ENCODE measurements at places on chromosomes 12 and 14.

DNA sequence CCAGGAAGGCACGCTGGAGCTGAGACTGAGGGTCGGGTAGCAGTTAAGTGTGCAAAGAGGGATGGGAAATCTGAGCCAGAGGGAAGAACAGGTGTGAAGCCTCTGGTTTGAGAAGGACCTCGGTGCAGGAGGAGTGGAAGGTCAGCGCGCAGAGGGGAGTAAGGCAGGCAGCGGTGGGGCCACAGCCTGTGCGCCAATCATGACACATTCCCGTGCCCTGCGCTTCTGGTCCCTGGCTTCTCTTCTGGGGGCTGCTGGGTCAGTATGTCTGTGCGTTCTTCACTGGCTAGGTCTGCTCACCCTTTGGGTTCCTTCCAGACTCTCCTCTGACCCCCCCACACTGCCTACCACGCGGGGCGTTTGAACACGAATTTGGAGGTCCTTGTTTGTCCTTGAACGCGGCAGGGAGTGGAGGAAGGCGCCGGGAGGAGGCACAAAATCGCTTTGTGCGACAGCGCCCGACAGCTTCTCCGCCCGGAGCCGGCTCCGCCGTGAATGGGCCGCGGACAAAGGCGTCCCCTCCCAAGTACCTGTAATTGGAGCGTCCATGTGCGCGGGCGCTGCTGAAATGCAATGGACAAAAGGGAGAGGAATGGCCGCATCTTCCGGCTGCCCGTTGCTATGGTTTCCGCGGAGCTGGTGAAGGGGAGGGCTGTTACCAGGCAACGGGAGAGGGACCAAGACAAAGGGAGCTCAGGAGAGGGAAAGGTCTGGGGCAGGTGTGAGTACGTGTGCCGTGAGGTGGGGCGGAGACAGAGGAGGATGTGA, 207.2 kb upstream of the SRRM4 start:
- no peak for DNase-seq

DNA sequence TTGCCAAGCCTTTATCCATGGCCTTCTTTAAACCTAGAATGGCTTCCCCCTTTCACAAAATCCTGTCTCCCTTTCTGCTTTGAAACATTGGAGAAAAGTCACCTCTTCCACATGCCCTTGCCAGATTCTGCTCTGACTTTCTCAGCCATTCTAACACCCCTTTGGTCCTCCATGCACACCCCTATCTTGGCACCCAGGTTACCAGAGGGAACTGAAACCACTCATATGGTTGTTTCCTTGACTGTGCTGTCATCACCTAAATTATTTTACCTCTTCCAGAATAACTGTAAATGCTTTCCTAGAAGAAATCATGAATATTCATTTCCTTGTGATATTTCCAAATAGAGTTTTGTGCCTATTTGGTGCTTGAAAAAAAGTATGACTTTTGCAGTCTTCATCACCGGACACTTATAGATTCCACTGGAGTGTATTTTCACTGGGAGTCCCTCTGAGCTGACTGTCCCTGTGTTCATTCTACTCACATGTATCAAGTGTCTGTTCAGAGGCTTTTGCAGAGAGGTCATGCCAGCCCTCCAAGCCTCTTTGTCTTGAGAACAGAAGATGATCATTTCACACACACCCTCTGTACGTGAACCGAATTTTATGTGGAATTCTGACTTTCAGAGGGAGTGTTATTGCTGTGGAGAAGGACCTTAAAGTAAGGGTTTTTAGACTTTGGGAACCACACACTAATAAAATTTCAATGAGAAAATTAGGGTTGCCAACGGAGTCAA, 74.1 kb downstream of the PLXNC1 start:
- no peak for DNase-seq

- no peak for DNase-seq
Observed at GRCh38 chr12:11152725-11153124, 18.3 kb upstream of the SMIM10L1 start.

DNA sequence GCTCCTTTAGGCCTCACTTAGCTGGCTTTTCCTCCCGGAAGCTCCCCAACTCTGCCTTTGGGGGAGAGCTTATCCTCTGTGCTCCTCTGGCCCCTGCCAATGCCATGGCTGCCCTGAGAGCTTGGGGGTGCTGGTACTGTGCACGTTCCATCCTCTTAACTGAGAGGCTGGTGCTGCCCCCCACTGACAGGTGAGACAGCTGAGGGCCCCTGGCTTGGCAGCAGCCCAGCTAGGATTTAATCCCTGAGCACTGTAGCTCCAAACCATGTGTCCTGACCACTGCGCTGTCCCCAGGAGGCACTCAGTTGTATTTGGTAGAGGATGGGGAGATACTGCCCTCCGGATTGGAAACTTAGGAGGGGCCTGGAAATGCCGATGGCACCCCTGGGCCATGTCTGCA, 46.1 kb downstream of the UBE3B start:
- no peak for DNase-seq

- no peak for DNase-seq
Observed at GRCh38 chr12:20232931-20233675, 135.2 kb upstream of the PDE3A start.

- no peak for DNase-seq
Observed at GRCh38 chr12:69170293-69170692, 69.1 kb upstream of the CPSF6 start.

DNA sequence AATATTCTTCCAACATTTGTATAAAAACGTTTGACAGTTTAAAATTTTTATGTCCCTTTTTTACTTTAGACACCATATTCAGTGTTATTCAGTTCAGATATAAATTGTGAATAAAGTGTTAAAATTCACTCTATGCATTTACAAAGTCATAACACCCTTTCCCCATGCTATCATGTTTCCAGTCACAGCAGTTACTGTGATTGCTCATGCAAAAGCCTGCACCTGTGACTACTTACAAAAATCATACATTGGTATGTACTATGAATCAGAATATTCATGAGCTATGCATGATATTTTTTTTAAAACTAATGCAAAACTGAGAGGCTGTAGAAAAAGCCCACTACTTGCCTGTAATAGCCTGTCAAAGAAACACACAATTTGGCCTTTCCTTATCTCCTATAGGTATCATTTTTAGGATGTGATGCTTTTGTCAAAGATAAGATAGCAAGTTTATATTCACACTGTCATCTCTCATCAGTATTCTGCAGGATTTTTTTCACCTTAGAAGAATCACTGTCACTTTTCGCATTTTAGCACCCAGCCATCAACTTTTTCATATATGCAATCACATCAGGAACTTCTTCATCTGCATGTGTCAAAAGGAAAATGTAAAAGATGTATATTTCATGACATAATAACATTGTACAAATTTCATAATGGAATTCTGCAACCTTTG, 443.2 kb downstream of the C12orf50 start:
- no peak for DNase-seq

- no peak for DNase-seq
Observed at GRCh38 chr14:104805326-104805678, 4.4 kb downstream of the ZBTB42 start.

- no peak for DNase-seq
Observed at GRCh38 chr14:68548194-68549076, 244.4 kb downstream of the ZFP36L1 start.

- no peak for DNase-seq
Observed at GRCh38 chr12:113845900-113846674, 120.0 kb downstream of the RBM19 start.

DNA sequence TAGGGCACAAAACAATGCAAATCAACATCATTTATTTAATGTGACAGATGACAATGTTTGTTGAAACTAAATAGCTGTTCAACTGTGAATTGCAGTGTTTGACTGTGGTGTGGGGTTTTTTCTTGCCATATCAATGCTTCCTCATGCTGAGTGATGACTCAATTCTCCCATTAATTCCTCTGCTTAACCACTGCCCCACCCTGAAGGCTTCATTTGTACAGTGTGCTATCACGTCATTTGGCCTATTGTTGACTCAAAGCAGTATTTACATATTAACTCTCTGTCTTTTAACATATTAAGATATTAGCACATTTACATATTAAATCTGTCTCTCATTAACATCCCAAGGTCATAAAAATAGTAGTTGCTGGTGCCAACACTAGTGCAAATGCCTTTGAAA, 164.8 kb upstream of the NRXN3 start:
- no peak for DNase-seq

DNA sequence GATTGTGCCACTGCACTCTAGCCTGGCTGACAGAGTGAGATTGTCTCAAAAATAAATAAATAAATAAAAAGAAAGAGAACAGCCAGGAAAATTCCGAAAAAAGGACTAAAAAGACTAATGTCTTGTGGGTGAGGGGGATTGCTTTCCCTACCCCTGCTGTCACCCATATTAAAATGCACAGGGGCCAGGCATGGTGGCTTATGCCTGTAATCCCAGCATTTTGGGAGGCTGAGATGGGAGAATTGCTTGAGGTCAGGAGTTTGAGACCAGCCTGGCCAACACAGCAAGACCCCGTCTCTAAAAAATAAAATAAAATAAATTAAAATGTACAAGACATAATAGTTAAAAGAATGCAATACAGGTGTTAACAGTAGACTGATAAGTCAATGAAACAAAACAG, 6.1 kb downstream of the DHRS1 start:
- no peak for DNase-seq

DNA sequence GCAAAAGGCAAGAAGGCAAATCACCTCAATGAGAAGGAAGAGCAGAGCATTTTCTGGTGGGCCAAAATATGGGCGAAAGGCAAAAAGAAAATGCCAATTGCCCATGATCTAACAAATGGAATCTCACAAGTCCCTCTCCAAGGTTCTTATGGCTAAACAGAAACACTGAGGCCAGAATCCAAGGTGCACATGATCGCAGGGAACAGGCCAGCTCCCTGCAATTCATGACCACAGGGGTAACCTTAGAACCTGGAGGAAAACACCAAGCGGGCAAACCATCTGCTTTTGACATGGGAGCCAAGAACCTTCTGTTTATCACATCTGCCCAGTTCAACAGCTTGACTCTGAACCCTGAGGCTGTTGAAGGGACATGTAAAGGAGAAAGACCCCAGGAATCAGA, 60.0 kb downstream of the NT5DC3 start:
- DNase-seq = no peak

- DNase-seq = no peak
Observed at GRCh38 chr12:47725893-47726292, 603 bp upstream of the ENDOU start.

DNA sequence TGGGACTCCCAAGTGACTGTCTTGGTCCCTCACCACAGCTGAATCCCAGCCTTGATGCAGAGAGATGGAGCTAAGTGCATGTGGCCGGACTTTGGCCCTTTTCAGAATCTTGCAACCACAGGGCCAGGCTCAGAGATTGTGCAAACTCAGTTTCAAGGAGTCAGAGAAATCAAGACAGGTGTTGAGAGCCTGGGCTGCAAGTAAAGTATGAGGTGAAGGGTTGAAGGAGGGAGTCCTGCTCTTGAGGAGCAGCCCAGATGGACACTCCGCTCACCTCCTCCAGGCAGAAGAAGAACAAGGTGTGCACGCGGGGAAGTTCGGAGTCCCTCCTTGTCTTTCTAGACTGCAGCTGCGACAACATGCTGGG, 6.3 kb upstream of the BMP4 start:
- no peak for DNase-seq

- DNase-seq = no peak
Observed at GRCh38 chr14:90062127-90062794, 467 bp downstream of the KCNK13 start.

DNA sequence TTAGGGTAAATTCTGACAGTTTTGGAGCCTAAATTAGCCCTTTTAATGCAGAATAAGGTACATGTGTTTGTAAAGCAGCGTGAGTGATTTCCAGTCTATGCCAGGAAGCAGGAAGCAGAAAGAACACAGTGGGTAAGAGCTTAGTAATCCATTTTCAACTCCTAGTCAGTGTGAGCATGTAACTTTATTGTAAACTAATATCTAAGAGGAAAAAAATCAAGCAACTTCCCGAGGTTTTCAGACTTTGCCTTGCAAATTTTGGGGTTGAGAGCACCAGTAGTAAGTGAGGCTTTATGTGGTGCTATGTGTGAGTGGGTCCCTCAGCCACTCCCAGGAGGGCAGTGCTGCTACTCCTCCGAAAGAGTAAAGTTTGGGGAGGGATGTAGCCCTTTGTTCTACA, 2.9 kb downstream of the CIPC start:
- DNase-seq = no peak

GRCh38 chr14:92247341-92247740, 75.6 kb upstream of the SLC24A4 start:
- no peak for DNase-seq

DNA sequence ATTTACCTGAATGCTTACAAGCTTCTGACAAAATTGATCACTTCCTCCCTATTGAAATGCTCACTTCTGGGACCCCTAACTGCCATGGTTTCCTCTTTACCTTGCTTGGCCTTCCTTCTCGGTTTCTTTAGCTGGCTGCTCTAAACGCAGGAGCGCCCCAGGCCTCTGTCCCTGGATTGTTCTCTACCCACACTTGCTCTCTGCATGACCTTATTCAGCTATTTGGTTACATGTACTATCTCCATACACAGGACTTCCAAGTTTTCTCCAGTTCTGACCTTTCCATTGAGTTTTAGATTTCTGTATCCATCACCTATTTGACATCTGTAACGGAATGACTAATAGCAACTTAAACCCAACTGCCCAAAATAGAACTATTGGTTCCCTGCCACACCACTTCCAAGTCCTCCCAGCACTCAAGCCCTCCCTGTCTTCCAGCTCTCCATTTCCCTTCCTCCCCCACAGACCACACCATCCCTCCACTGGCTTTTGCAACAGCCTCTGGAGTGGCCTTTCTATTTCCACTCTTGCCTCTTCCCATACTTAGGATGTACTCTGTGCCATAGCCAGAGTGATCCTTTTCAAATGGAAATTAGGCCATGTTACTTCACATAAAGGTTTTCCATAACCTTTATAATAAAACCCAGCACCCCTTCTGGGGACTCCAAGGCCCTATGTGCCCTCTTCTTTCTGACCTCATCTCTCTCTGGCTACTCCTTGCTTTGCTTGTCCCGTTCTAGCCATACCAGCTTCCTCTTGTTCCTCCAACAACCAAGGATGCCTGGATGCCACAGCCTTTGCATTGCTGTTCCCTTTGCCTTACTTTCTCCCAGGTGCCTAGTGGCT, 202.2 kb downstream of the AEBP2 start:
- no peak for DNase-seq

DNA sequence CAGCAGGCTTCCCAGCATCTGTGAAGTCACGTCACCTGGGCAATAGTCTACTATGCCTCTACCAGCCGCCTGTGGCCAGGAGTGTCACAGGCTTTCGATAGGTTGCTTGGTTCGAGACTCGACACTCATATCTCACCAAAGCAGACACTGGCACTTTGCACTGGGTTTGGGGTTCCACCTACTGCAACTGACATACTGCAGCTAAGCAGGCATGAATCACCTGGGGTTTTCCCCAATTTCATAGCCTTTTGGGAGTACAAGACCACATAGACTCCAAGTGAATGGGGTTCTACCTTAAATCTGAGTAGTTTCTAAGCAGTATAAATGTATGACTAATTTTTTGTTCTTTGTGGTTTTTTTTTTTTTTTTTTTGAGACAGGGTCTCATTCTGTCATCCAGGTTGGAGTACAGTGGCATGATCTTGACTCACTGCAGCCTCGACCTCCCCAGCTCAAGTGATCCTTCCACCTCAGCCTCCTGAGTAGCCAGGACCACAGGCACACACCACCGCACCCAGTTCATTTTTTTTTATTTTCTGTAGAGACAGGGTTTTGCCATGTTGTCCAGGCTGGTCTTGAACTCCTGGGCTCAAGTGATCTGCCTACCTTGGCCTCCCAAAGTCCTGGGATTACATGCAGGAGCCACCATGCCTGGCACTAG, 32.1 kb downstream of the DMAC2L start:
- no peak for DNase-seq

Data from naive thymus-derived CD8-positive, alpha-beta T cell (primary cell).